Cerebellum (tissue), 4 donors: ENCODE measurements at places on chromosomes 4 and X.

DNA sequence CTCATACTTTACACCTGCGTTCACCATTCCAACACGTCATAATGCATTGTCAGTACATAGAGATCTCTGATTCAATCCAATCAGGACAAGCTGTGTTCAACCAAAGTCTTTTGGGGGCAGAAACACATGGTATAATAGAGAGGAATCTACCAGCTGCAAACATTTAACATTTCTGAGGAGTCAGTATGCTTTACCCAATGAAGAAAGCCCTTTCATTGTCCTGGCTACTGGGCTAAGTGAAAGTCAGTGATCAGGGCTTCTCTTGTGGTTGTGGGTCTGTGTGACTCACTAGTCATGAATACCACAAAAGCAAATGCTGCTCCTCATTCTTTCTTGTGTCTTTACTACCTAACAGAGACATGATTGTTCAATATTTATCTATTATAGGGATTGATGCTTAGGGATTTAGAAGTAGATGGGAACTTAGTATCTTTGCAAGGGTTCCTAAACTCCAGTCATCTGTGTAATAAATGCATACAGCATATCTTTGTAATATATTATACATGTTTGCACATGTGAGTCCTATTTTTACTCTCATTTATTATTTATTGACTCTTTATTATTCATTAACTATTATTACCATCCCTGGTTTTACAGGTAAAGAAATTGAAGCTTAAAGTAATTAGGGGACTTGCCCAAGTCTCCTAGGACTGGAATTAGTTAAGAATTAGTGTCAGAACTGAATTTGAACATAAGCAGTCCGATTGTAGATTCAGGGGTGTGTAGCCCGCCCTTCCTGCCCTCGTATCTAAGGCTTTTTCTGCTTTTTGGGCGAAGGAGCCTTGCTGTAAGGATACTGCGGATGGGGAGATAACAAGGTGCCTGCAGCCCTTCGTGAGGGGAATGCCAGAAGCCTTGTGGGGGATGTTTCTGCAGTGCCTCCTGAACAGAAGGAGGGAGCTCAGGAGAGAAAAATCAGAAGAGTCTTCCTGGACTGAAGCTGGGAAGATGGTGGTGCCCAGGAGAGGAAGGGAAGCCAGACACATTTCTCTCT lies 353.1 kb upstream of the BOD1L1 start:
- no peak for DNase-seq

DNA sequence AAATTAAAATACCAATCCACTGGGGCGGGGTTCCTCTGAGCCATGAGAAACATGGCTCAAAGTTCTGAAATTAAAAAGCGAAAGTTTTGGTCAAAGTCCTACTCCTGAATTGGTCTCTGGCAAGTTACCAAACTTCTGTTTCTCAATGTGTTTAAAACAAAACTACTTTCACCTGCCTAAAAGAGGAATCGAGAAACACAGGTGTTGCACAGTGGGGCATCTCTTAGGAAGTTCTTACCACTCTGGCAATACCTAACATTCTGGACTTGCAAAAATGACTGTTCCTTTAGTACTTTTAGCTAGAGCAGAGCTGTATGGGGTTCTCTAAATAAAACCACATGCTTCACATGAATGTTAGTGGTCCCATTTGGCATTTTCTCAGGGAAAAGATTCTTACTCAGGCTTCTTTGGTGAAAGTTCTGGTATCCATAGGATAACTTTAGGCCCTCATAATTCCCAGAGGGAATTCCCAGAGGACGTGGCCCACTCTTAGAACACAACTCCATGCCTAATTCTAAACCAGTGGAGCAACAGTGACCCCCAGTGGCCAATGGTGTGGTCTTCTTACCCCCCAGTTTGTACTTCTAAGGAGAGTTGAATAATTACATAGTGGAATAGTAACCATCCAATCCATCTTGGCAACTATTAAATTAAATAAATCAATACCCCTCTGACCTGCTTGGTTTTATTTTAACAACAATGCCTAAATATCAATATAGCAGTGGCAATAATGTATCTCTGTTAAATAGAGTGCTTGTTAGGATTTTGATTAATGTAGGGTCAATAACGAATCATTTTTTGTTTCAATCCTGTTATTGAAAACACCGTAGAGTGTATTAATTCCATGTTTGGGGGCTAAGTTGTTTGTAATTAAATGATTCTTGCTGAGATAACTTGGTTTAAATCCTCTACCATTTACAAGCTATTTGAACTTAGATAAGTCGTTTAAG lies 21.9 kb downstream of the BMP3 start:
- DNase-seq, result no peak

DNA sequence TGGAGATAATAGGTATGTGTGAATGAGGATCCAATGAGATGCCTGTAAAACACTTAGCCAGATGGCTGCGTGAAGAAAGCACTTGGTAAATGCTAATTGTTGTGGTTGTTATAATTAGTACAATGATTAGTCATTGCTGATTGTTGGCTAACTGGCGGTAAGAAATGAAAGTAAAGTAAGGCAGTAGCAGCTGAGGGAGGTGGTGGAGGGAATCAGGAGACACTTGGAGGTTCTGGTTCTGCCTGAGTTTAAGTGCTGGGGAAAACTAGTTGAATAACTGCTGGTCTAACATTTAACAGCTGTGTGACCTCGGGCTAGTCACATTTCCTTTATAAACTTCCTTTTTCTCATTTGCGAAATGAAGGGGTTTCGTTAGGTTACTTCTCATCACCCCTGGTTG lies 30.9 kb downstream of the CD38 start:
- no peak for DNase-seq

DNA sequence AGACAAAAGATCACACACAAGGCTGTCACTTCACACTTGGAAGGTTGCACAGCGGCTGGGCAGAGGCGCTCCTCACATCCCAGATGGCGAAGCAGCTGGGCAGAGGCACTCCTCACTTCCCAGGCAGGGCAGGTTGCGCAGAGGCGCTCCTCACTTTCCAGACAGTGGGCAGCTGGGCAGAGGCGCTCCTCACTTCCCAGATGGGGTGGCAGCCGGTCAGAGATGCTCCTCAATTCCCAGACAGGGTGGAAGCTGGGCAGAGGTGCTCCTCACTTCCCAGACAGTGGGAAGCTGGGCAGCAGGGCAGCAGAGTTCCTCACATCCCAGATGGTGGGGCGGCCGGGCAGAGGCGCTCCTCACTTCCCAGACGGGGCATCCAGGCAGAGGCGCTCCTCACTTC lies 199.2 kb downstream of the RTL9 start:
- DNase-seq, result no peak

GRCh38 chrX:137847376-137847775 lies 281.4 kb downstream of the ZIC3 start:
- DNase-seq, result no peak
